ENCODE measurements at places on chromosomes 7 and 10.

GRCh38 chr7:50640779-50641178 lies 75.6 kb upstream of the DDC start:
- no peak for DNase-seq

- no peak for DNase-seq
Measured at GRCh38 chr10:110802090-110802489, 69.6 kb upstream of the PDCD4 start.

- no peak for DNase-seq
Measured at GRCh38 chr10:15427843-15428414, 56.8 kb upstream of the FAM171A1 start.

- DNase-seq, result no peak
Measured at GRCh38 chr10:128280271-128280670, 154.0 kb upstream of the MKI67 start.

- no peak for DNase-seq
Measured at GRCh38 chr10:100962351-100963080, 6.8 kb upstream of the SEMA4G start.

GRCh38 chr7:31939076-31939475 lies 131.1 kb downstream of the PDE1C start:
- DNase-seq, result no peak

- no peak for DNase-seq
Measured at GRCh38 chr7:46960970-46961369, 620.9 kb downstream of the TNS3 start.

DNA sequence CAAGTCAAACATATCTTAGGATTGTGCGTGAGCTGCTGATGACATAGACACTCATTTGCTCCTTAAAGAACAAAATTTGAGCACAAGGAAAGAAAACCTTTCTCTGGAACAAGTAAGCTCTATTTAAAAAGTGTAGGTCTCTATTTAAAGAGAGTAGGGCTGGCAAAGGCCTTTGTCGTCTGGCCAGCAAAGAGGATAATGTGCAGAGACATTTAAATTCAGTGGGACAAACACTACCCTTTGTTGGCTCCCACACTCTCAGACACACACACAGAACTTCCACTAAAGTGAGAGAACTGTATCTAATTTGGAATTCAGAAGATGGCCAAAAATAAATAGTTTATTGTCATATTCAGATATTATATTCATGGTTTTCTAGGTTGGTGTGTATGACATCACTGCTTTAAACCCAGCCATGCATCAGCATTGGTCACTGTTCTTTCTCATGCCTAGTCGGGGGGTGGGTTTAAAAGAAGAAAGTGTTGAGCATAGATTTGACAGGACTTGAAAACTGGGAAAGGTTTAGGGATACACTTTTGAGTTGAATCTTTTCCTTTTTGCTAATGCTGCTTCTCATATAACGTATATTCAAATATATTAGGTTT lies 49.5 kb upstream of the HDAC9 start:
- DNase-seq, result no peak

DNA sequence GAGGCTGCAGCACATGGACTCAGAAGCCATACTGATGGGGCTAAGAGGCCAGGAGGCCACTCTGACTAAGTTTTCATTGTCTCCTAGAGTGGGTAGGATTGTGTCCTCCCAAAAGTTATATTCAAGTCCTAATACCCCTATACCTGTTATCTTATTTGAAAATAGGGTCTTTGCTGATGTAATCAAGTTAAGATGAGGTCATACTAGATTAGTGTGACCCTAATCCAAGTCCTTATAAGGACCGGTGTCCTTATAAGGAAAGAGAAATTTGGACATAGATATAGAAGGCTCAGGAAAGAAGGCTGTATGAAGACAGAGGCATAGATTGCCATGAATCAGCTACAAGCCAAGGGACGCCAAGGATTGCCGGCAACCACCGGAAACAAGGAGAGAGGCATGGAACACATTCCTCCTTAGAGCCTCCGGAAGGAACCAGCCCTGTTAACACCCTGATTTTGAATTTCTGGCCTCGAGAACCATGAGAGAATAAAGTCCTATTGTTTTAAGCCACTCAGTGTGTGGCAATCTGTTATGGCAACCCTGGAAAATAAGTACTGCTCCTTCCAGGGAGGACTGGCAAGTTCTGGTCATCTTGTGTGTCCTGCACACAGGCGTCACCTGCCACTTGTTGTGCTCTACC lies 157.0 kb downstream of the EMX2 start:
- DNase-seq, result no peak

DNA sequence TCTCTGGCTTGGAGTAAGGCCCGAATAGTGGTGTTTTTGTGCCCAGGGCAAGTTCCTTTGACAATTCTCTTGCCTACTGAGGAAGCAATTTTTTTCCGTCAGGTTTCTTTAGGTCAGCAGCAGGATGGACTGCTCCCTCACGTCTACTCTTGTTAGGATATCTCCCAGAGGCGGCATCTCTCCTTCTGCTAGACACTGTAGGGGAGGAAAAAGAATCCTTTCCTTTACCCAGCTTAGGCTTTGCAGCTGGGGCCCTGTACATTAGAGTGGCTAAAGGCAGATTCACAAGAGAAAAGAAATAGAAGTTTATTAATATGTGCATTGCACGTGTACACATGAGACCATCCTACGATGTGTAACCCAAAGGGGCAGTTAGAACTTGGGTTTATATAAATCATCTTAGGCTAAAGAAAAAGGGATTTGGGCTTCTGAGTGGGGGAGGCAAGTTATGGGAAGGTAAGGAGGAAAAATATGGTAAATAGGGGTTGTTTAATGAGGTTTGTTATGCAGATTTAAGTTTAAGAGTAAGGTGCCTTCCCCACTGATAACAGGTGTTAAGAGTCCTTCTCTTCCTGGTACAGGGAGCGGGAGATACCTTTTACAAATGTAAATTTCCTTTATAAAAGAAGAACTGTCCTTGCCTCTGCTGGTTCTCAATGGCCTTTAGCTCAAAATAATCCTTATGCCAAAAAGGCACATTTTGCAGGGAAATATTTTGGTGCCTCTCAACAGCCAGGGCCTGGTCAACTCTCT lies 156.4 kb downstream of the AOAH start:
- DNase-seq, result no peak

DNA sequence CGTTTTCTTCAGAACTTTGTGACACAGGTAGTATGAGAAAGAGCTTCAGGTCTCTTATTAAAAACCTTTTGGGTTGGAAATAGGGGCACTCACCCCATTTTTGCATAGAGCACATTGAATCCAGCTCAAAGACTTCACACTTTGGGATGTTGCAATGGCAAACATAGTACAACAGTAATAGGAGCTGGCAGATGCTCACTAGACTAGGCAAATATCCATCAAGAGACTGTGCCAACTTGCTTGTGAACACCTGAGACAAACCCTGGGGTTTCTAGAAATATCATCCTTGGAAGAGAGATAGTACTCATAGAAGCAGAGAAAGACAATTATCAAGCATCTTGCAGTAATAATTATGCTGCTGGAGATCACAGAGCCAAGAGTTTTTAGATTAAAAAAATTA lies 280.0 kb downstream of the CACNA2D1 start:
- no peak for DNase-seq

GRCh38 chr10:78359640-78360091 lies 326.0 kb downstream of the RPS24 start:
- no peak for DNase-seq

GRCh38 chr7:47479821-47480575 lies 101.9 kb downstream of the TNS3 start:
- no peak for DNase-seq

DNA sequence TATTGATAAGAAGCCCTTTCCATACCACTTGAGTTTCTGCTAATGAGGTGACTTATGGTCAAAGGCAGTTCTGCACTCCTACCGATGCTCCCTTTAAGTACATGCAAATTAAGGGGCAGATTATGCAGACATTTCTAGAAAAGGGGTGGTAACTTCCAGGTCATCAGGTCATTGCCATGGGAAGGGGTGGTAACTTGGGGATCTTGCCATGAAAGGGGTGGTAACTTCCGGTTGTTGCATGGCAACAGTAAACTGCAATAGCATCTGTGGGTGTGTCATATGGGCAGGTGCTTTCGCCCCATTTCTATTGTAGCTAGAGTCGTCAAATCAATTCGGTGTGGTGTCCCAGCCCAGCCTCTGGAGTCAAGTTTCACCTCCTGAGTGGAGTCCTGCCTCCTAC lies 150.9 kb downstream of the UBE2H start:
- DNase-seq, result no peak

DNA sequence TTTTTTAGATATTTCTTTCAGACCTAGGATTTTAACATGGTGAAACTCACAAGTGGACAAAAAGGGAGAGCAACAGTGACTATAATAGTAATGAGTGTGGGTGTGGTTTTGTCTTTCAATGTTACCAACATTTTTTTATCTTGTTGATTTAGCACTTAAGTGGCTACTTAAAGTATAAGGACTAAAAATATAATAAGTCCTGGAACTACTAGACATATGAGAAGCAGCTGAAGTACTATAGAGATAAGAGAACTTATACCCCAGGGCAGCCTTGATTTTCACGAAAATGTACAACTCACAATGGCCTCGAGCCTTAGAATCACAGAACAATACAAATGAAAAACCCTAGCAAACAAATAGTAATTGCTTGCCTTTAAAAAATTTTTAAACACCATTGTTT lies 1151.8 kb downstream of the TYW1 start:
- DNase-seq, result no peak

DNA sequence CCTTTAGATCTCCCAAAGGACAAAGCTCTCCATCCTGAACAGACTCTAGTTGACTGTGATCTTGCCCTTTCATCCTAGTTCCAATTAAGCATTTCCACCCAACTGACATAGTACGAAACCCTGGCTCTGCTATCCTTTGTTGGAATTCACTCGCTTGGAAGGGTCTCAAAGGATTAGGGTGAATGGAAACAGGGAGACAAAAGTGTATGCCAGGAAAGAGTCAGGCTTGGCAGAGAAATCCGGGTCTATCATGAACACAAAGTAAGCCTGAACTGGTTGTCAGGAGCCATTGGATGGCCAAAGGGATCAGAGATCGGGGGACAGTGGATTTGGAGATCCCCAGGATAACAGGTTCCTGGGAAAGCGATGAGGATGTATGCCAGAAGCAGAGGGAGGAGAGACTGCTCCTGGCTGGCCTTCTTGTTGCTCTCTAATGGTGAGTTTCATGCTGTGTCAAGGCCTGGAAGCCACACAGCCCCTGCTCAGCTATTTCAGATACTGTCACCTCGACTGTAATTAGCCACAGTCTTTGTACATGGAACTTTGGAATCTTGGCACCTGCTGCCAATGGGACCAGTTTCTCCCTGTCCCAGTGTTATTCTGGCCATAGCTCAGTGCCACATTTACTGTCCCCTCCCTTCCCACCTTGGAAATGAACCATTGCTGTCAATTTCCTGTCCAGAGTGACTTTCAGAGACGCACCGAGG lies 1168.7 kb upstream of the AUTS2 start:
- no peak for DNase-seq

GRCh38 chr10:24215196-24215595 lies 6.3 kb downstream of the KIAA1217 start:
- no peak for DNase-seq

- no peak for DNase-seq
Measured at GRCh38 chr7:3150027-3150426, 106.4 kb upstream of the CARD11 start.

DNA sequence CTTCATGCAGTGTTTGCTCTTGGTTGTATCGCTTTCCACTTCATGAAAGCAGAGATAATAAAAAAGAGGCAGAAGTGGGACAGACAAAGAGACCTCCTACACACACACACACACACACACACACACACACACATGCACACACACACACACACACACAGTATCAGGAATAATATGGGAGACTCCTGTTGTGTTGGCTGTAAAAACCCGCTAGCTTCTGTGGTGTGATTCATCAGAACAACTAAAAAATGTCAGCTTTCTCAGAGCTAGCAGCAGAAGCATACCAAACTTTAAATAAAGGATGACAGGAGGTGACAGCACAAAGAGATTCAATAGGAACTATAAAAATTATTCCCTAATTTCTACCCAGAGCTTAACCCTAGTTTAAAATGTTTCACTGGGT lies 148.2 kb upstream of the LRRTM3 start:
- no peak for DNase-seq

DNA sequence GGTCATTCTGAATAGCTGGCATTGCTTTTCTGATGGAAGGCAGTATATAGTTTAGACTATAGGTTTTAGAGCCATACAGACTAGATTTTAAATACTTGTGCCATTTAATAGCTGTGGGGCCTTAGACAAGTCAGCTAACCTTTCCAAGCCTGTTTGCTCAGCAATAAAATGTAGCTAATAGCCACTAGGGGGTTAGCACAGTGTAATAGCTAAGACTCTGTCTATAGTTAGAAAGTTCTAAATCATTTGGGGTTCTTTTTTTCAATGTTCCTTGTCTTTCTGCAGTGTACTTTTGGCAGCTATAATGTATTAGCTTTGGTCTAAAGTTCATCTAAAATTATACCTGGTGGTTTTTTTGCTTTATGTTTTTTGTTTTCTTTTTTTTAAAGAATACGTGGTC lies 7.5 kb upstream of the KIFBP start:
- DNase-seq, result no peak

- DNase-seq, result peak; percentile 64
Measured at GRCh38 chr7:76358011-76358480, 745 bp downstream of the YWHAG start.

GRCh38 chr7:47973739-47974138 lies 5.7 kb downstream of the HUS1 start:
- DNase-seq, result no peak

DNA sequence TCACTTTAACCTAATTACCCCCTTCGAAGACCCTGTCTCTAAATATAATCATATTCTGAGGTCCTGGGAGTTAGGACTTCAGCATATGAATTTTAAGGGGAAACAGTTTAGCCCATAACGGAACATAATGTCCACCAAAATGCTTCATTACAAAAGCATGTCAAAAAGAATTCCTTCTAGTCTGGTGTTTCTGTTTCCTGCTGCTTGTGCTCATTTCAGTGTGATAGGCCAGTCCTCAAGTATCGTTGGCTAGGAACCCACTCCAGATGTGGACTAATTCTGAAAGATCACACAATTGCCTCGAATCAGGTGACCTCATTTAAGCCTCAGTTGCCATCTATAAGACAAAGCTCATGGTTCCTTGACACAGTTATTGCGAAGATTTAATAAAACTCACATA lies 29.6 kb downstream of the INPP5F start:
- no peak for DNase-seq

GRCh38 chr7:95472581-95473161 lies 13.1 kb upstream of the ASB4 start:
- DNase-seq, result no peak

DNA sequence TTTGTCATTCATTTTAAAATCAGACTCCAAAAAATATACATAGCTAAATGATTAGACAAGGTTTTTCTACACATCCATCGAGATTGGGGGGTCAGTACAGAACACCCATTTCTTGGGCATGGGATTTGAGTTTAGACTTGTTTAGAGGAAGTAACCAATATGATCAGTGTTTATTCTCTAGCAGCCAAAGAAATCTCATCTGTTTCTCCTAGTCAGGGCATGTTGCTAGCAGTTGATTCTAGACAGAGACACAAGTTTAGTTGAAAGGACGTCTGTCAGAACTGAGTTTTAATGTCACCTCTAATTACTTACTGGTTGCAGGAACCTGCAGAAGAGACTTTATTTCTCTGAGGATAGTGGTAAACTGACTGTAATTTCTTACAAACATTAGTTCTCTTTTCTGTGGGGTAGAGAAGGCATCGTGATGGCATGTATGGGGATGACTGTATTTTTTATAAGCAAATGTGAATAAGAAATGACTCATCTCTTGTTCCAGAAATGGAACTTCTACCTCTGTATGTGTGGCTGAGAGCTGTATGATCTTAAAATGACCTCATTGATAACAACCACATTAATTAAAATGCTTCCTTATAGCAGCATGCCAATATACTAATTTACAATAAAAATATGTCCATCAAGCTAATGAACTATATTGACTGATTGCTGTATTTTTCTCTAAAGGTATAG lies 30.6 kb upstream of the RHOBTB1 start:
- no peak for DNase-seq

GRCh38 chr7:150909200-150909995 lies 57.1 kb downstream of the AOC1 start:
- peak; percentile 16 for DNase-seq

Measured in stimulated activated CD4-positive, alpha-beta T cell treated with anti-CD3 and anti-CD28 coated beads, Interleukin-4, amount 100 ng/mL, for 1 hour (primary cell).